ENCODE measurements at places on chromosomes 1 and 21.

- no peak for DNase-seq
Measured at GRCh38 chr1:191608367-191608766, 549.9 kb upstream of the RGS18 start.

- DNase-seq, result no peak
Measured at GRCh38 chr1:107414550-107414949, 273.7 kb downstream of the NTNG1 start.

GRCh38 chr1:40973912-40974311 lies 5.6 kb upstream of the CTPS1 start:
- DNase-seq, result no peak

DNA sequence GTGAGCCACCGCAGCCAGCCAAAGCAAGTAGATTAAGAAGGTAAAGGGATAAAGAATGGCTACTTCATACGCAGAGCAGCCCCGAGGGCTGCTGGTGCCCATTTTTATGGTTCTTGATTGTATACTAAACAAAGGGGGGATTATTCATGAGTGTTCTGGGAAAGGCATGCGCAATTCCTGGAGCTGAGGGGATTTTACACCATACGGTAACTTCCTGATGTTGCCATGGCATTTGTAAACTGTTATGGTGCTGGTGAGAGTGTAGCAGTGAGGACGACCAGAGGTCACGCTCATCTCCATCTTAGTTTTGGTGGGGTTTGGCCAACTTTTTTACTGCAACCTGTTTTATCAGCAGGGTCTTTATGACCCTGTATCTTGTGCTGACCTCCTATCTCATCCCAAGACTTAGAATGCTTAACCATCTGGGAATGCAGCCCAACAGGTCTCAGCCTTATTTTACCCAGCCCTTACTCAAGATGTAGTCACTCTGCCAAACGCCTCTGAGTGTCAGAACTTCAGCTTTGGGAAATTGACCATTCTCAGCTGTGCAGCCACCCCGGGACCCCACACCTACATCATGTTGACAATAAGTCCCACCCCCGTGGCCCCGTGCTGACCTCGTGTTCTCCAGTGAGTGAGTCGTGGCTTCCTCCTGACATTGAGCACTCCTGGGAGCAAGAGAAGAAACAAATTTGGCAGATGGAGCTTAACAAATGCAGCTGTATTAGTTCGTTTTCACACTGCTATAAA lies 149.4 kb upstream of the COL6A1 start:
- no peak for DNase-seq

DNA sequence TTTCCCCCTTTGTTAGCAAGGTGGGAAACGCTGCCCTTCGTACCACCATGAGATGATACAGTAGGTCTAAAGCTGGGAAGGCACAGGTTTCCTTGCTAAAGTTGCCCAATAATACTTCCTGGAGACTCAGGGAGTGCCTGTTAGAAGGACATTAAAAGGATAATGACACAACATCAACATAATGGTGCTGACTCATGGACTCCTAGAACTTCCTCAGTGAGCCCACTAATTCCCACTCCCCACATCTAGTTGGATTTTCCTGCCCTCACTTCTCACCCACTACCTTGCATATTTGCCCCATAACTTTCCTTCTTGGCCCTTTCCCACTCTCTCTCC lies 17.5 kb downstream of the CFAP45 start:
- DNase-seq, result no peak

- DNase-seq, result no peak
Measured at GRCh38 chr1:91092503-91092902, 70.7 kb upstream of the ZNF644 start.

GRCh38 chr1:156642265-156643048 lies 540 bp downstream of the BCAN start:
- DNase-seq, result no peak

DNA sequence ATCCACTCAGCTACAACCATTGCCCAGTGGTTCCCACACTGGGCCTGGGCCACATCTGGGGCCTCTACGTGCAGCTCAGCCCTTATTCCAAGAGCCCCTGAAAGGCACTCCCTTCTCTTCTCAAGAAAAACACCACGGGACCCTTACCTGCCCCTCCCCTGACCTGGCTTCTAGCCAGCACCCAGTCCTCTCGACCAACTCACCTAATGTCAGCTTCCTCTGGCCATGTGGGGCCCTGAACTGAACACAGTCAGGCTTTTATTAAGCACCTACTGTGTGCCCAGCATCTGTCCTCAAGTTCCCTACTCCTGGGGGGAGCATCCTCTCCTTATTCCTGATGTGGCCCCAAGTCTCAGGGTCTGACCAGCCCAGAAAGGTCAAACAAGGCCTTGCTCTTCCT lies 208.4 kb downstream of the MATN1 start:
- no peak for DNase-seq

DNA sequence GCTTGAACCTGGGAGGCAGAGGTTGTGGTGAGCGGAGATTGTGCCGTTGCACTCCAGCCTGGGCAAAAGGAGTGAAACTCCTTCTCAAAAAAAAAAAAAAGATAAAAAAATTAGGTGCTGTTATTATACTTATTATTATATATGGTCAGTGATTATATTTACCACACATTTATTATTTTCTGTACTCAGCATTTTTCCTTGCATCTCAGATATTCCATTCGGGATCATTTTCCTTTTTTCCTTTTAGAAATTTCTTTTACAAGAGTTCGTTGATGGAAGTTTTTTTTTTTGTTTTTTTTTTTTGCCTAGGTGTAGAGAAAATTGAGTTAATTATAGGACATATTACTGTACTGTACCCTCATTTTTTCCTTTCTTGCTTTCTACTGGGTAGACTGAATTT lies 13.5 kb downstream of the CCDC30 start:
- DNase-seq, result no peak

GRCh38 chr1:210685295-210685650 lies 356.6 kb downstream of the HHAT start:
- no peak for DNase-seq

DNA sequence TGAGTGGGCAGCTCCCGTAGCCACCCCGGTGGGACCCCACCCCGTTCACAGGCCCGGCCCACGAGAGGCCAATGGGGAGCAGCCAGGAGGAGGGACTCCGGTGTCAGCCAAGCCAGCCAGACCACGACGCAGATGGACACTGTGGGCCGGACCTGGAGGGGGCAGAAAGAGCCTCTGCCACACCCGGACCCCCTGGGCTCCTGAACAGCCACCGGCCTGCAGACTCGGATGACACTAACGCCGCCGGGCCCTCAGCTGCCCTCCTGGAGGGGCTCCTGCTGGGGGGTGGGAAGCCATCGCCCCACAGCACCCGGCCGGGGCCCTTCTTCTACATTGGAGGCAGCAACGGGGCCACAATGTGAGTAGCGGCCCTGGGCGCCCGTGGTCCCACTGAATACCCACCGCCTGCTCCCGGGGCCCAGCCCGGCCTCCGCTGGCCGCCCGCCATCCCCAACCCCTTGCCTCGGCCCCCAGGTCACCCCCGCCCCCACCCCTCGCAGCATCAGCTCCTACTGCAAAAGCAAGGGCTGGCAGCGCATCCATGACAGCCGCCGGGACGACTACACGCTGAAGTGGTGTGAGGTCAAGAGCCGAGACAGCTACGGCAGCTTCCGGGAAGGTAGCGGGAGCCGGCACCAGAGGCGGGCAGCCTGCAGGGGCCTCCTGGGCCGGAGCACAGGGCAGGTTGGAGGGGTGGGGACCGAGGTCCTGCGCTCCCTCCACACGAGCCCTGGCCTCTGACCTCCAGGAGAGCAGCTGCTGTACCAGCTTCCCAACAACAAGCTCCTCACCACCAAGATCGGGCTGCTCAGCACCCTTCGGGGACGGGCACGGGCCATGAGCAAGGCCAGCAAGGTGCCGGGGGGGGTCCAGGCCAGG lies 6.5 kb downstream of the TTLL10 start:
- no peak for DNase-seq

DNA sequence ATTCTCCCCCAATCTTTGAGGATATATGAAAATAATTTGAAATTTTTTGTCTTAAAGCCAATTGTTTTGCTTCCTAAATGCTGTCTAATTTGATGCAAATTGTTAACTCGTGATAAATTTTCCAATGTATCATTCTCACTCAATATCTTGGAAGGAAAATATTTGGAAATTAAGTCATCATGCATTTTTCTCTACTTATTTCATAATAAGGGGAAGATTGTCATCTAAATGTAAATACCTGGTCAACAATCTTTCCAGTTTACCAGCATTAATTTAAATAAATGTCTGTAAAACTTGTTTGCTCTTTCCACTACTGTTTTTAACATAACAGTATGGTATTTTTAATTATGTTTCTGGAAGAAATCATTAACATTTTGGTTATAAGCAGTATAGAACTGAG lies 78.3 kb upstream of the KCTD3 start:
- no peak for DNase-seq

DNA sequence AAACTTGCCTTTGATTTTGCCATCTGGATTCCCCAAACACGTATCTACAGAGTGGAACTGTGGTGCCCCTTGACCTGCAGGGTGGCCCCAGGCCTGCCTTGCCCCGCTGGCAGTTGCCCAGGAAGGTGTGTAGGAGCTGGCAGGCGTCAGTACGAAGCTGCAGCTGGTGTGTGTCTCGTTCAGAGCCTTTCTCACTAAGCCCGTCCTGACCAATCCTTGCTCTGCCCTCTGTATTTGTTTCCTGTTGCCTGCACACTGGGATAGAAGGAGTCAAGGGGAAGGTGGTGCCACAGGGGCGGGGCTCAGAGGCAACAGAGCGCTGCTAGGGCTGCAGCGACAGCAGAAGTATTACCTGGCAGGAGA lies 5.2 kb upstream of the VSIG8 start:
- no peak for DNase-seq

- no peak for DNase-seq
Measured at GRCh38 chr1:247291161-247291560, 35.3 kb downstream of the VN1R5 start.

GRCh38 chr1:203040513-203041275 lies 14.4 kb downstream of the PPFIA4 start:
- no peak for DNase-seq

- DNase-seq, result no peak
Measured at GRCh38 chr1:5503556-5504363, 488.5 kb downstream of the NPHP4 start.

DNA sequence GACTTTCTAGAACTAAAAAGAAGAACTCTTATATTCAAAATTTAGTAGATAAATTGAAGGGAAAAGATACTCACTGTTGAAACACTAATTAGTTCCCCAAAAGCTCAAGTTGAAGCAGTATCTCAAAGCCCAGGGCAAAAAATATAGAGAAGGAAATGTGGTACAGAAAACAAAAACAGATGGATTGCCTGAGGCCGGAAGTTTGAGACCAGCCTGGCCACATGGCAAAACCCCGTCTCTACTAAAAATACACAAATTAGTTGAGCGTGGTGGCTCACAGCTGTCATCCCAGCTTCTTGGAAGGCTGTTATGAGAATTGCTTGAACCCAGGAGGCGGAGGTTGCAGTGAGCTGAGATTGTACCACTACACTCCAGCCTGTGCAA lies 36.0 kb downstream of the FAM177B start:
- peak; percentile 6 for DNase-seq

DNA sequence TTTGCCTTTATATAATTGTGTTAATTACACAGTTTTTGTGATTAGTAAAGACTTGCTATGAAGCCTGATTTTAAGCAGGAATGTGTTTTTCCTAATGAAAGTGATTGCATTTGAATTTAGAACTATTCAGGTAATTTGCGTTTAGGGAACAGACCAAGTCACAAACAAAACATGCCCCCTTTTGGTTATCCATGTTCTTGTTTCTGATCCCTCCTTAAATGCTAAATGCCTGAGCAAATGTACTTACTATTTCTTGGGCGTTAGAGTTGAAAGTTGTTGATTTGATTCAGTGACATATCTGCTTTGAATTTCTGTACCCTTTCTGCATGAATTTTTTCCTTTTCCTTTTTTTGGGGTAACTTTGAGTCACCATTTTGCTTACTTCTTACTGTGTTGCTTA lies 5.2 kb downstream of the POU2F1 start:
- no peak for DNase-seq

DNA sequence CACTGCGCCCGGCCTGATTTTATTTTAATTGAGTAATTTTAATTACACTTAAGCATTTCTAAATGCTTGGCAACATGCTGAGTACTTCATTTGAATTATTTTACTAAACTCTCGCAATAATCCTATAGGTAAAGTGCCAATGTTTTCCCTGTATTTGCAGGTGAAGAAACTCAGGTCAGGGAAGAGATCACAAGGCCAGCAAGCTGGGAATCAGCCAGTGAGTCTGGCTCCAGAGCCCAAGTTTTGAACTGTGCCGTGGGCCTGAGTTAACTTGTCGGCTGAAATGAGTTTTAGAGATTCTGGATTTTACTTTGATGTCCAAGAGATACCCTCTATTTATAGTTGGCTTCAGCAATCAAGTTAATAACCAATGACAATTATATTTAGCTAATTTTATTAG lies 141.4 kb downstream of the CNIH3 start:
- DNase-seq, result no peak

- DNase-seq, result no peak
Measured at GRCh38 chr1:91091812-91092211, 70.0 kb upstream of the ZNF644 start.

GRCh38 chr1:56149761-56150160 lies 429.6 kb downstream of the PLPP3 start:
- DNase-seq, result no peak

- DNase-seq, result no peak
Measured at GRCh38 chr1:23381233-23381885, 11.7 kb upstream of the ZNF436 start.

DNA sequence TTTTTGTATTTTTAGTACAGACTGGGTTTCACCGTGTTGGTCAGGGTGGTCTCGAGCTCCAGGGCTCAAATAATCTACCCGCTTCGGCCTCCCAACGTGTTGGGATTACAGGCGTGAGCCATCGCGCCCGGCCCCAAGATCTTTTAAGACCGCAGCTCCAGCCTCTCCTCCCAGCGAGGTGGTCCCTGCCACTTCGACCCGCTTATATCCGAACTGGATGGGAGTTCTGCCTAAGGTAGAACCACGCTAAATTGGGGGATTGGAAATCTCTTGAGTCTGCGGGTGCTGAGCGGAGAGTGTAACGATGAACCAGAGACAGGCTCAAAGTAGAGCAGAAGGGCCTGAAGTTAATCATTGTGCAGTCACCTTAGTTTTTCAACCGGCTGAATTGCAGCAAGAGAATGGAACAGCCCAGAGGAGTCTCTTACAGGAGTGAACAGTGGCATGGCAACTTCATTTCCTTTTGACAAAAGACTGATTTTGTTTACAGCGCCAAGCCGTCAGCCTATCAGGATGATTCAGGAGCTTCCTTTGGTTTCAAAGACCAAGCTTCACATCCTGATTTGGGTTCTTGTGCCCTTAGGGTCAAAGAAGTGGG lies 726 bp upstream of the CYB5R1 start:
- DNase-seq, result peak; percentile 49

Data from CD4-positive, alpha-beta T cell treated with Interleukin-6 for 4 hours (primary cell).